Tibial artery (tissue), 4 donors: ENCODE measurements at places on chromosomes 6 and 20.

GRCh38 chr6:25253351-25253750 lies 25.8 kb upstream of the CARMIL1 start:
- no peaks in the 10 kb centered on the region for H3K36me3 ChIP-seq
- H3K27ac ChIP-seq: no peak overlapping the region
- no peak overlapping the region for H3K4me3 ChIP-seq
- no peaks in the 10 kb centered on the region for H3K27me3 ChIP-seq
- H3K4me1 ChIP-seq: no peaks in the 10 kb centered on the region
- no peak for DNase-seq

GRCh38 chr6:38350942-38351341 lies 288.8 kb downstream of the BTBD9 start:
- H3K27ac ChIP-seq: no peak overlapping the region
- peaks cover 29% of the 10 kb centered on the region for H3K4me1 ChIP-seq
- H3K4me3 ChIP-seq: no peak overlapping the region
- DNase-seq: no peak
- no peaks in the 10 kb centered on the region for H3K27me3 ChIP-seq

DNA sequence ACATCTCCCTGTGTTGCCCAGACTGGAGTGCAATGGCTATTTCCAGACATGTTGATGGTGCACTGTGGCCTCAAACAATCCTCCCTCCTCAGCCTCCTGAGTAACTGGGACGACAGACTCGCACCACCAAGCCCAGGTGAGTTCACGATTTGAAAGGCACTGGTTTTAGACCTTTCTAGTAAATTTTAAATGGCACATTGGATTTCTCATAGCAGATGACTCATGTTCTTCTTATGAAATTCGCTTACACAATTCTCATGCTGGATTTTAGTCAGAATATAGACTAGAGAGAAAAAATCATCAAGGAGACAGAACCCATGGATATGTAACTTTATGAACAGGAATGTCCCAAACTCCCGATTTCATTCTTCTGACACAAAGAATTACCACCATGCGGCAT lies 18.1 kb upstream of the PXDC1 start:
- no peaks in the 10 kb centered on the region for H3K4me1 ChIP-seq
- no peaks in the 10 kb centered on the region for H3K27me3 ChIP-seq
- no peak overlapping the region for H3K4me3 ChIP-seq
- no peak for DNase-seq
- H3K27ac ChIP-seq: no peak overlapping the region

DNA sequence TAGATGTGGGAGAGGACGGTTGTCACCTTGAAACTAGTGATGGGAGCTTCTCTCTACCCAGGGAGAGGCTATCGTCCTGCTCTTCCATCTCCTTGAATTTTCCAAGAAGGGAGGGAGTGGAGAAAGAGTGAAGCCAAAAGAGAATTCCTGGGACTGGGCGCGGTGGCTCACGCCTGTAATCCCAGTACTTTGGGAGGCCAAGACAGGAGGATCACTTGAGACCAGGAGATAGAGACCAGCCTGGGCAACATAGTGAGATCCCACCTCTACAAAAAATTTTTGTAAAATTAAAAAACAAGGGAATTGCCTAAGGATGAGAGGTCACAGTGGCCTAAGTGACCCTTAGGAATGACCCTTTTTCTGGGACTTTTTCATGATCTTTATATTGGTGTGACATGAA lies 8.8 kb downstream of the MYH7B start:
- no peak overlapping the region for H3K27ac ChIP-seq
- H3K36me3 ChIP-seq: no peaks in the 10 kb centered on the region
- H3K4me3 ChIP-seq: no peak overlapping the region
- H3K4me1 ChIP-seq: no peaks in the 10 kb centered on the region
- no peaks in the 10 kb centered on the region for H3K27me3 ChIP-seq
- DNase-seq: no peak

- no peaks in the 10 kb centered on the region for H3K4me1 ChIP-seq
- DNase-seq: no peak
- no peaks in the 10 kb centered on the region for H3K27me3 ChIP-seq
- no peak overlapping the region for H3K4me3 ChIP-seq
- no peak overlapping the region for H3K27ac ChIP-seq
Measured at GRCh38 chr6:14983599-14984518, 262.0 kb upstream of the JARID2 start.

GRCh38 chr6:11552442-11552841 lies 14.9 kb downstream of the TMEM170B start:
- no peaks in the 10 kb centered on the region for H3K4me1 ChIP-seq
- DNase-seq: no peak
- no peak overlapping the region for H3K4me3 ChIP-seq
- no peak overlapping the region for H3K27ac ChIP-seq
- H3K36me3 ChIP-seq: no peaks in the 10 kb centered on the region
- H3K27me3 ChIP-seq: no peaks in the 10 kb centered on the region

- H3K4me3 ChIP-seq: no peak overlapping the region
- no peak for DNase-seq
- H3K27me3 ChIP-seq: no peaks in the 10 kb centered on the region
- H3K27ac ChIP-seq: no peak overlapping the region
Measured at GRCh38 chr6:81456416-81456815, 296.1 kb downstream of the TENT5A start.

GRCh38 chr6:29796026-29796425 lies 31.6 kb upstream of the HLA-G start:
- peaks cover 12% of the 10 kb centered on the region for H3K4me1 ChIP-seq
- H3K36me3 ChIP-seq: no peaks in the 10 kb centered on the region
- H3K4me3 ChIP-seq: no peak overlapping the region

DNA sequence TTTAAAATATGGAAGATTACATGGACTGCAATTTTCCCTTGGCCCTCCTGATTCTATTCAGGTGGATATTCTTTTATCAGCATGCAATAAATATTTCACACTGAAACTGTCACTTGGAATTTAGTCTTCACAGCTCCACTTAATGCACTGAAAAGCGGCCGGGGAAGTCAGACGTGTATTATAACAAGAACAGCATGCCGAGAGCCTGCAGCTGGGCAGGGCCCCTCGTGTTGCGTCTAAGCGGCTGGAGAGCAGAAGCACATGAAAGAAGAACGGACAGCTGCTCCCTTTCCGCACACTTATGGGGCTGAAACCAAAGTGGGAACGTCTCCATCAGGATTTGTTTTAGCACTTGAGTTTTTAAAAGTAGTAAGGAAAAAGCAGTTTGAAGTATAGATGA lies 57.2 kb downstream of the LYRM4 start:
- DNase-seq: no peak
- no peak overlapping the region for H3K4me3 ChIP-seq
- H3K4me1 ChIP-seq: peaks cover 49% of the 10 kb centered on the region
- H3K27ac ChIP-seq: peak overlapping the region; percentile 72
- H3K27me3 ChIP-seq: no peaks in the 10 kb centered on the region
- H3K36me3 ChIP-seq: no peaks in the 10 kb centered on the region

DNA sequence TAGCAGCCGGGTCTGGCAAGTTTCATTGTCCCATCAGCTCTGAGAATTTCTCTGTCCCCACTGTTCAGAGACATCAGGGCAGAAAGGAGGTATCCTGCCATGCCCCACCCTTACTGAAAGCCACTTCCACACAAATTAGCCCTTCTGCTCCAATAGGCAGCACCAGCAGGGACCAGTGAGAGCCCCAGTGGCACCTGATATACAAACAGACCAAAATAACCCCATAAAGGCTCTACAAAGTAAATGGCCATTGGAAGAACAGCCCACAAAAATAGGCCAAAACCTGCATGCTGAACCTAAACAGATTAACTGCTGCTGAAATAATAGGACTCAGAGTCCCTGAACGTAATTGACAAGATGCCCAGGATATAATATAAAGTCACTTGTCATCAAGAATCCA lies 199.9 kb downstream of the TMEM200A start:
- H3K27ac ChIP-seq: no peak overlapping the region
- H3K4me3 ChIP-seq: no peak overlapping the region
- H3K27me3 ChIP-seq: no peaks in the 10 kb centered on the region
- DNase-seq: peak; percentile 48
- H3K36me3 ChIP-seq: no peaks in the 10 kb centered on the region

DNA sequence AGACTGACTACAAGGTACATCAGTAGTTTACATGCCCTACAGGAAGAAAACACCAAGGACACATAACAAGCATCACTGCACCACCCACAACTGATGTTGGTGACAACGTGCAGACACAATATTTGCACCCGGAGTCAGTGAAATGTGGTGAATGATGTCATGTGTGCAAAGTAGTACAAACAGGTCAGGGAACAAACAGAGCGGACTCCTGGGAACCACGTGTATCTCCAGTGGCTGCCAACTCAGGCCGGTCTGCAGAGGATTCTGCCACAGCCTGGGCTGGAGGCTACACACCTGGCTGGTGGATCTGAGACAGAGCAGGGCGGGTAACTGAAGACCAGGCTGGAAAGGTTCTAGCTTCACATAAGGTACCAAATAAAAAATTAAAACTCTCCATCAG lies 28.2 kb upstream of the RPS6KA2 start:
- H3K4me3 ChIP-seq: no peak overlapping the region
- H3K27me3 ChIP-seq: no peaks in the 10 kb centered on the region
- no peaks in the 10 kb centered on the region for H3K4me1 ChIP-seq
- no peak overlapping the region for H3K27ac ChIP-seq

GRCh38 chr6:138986578-138986977 lies 1.5 kb downstream of the REPS1 start:
- no peaks in the 10 kb centered on the region for H3K27me3 ChIP-seq
- no peak for DNase-seq
- peak overlapping the region; percentile 88 for H3K27ac ChIP-seq
- H3K4me1 ChIP-seq: peaks cover 42% of the 10 kb centered on the region
- H3K4me3 ChIP-seq: peak overlapping the region; percentile 86
- H3K36me3 ChIP-seq: no peaks in the 10 kb centered on the region

DNA sequence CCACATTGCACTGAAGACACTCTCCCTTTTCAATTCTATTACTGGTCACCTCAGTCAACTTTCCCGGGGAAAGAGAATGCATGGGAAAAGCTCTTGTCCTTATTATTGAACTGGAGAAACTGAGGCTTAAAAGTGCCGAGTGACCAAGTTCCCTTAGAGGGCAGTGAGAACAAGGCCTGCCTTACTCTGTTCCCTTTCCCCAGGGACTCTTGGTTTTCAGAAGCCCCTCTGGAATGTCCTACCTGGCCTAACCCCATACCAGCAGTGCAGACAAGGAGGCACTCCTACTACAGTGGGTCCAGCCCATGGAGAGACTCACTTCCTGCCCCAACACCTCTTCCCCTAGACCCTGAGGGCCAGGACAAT lies 6.1 kb downstream of the SRXN1 start:
- peaks cover 21% of the 10 kb centered on the region for H3K36me3 ChIP-seq
- no peak for DNase-seq
- H3K4me3 ChIP-seq: no peak overlapping the region

GRCh38 chr6:37696841-37697662 lies 631 bp downstream of the MDGA1 start:
- peak overlapping the region; percentile 71 for H3K27ac ChIP-seq
- no peak for DNase-seq
- H3K27me3 ChIP-seq: no peaks in the 10 kb centered on the region
- peak overlapping the region; percentile 70 for H3K4me3 ChIP-seq

GRCh38 chr6:152575161-152575560 lies 62.0 kb downstream of the SYNE1 start:
- no peak for DNase-seq
- H3K27ac ChIP-seq: no peak overlapping the region
- no peak overlapping the region for H3K4me3 ChIP-seq
- H3K36me3 ChIP-seq: no peaks in the 10 kb centered on the region
- no peaks in the 10 kb centered on the region for H3K27me3 ChIP-seq
- H3K4me1 ChIP-seq: no peaks in the 10 kb centered on the region

DNA sequence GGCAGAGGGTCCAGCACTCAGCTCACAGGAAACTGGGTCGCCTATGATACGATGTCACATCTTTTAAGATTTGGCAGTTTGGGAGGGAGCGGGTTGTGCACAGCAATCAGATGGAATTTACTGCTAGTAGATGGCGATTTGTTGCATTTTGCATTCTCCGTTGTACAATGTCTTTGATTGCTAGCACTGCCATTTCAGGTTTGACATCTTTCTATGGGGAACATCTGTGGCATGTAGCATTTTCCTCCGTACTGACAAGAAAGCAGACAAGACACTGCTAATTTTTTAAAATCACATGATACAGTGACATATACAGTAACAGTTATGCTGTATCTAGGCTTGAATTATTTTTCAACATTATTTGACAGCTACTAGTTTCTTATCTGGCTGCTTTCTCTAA lies 119.7 kb upstream of the PCSK2 start:
- H3K4me3 ChIP-seq: no peak overlapping the region
- no peak overlapping the region for H3K27ac ChIP-seq
- no peak for DNase-seq
- no peaks in the 10 kb centered on the region for H3K27me3 ChIP-seq
- no peaks in the 10 kb centered on the region for H3K36me3 ChIP-seq

GRCh38 chr6:158441716-158442215 lies 118.1 kb upstream of the TMEM181 start:
- H3K27ac ChIP-seq: no peak overlapping the region
- no peaks in the 10 kb centered on the region for H3K4me1 ChIP-seq
- no peaks in the 10 kb centered on the region for H3K36me3 ChIP-seq
- DNase-seq: peak; percentile 43
- H3K27me3 ChIP-seq: no peaks in the 10 kb centered on the region
- no peak overlapping the region for H3K4me3 ChIP-seq

DNA sequence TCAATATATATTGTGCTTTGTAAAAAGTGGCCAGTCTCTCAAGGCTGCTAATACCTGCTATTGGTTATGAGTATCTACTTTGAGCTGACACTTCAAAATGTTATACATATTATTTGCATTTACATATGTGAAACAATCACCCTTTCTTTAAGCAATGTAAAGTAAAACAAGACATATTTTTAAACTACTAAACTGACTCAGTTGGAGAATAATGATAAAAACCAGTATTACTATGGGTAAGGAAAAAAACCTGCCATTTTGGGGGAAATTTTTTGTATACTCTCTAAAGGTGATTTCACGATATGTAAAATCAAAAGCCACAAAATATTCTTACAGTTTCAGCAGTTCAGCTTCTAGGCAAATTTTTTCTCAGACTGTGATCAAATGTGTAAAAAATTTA lies 232.3 kb downstream of the PRL start:
- no peaks in the 10 kb centered on the region for H3K4me1 ChIP-seq
- no peak for DNase-seq
- no peaks in the 10 kb centered on the region for H3K36me3 ChIP-seq
- no peak overlapping the region for H3K27ac ChIP-seq

DNA sequence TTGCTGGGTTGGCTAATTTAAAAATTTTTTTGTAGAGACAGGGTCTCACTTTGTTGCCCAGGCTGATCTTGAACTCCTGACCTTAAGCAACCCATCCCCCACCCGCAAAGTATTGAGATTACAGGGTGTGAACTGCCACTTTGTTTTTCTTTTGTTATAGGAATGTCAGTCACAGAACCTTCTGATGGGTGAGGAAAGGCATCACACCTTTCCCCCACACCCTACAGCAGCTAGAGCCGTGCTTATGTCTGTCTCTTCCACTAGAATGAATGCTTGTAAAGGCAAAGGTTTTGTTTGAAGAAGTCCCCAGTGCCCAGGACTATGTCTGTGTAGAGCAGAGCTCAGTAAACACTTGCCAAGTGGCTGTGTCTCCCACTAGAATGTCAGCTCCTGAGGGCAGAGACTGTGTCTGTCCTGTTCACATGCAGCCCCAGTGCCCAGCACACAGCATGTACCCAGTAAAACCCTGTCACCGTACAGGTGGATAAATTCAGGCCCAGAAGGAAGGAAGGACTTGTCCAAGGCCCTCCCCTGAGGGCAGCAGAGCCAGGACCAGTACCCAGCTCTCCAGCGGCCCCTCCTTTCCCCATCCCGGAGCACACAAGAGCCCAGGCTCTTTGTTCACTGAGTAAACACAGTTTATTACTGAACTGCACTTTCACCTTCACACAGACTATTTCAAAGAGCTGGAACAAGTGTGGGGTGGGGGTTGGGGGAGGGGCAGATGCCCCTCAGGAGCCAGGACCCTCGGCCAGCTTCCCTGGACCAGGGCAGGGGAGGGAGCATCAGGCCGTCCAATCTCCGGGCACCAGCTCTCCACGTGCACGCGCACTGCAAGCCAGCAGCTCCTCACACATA lies 26.4 kb downstream of the COX4I2 start:
- peaks cover 13% of the 10 kb centered on the region for H3K36me3 ChIP-seq
- H3K4me3 ChIP-seq: no peak overlapping the region
- peaks cover 63% of the 10 kb centered on the region for H3K4me1 ChIP-seq
- no peaks in the 10 kb centered on the region for H3K27me3 ChIP-seq
- DNase-seq: no peak
